ENCODE measurements at places on chromosomes 13 and 19. TPM values are rescaled to one million over a fixed set of nuclear protein-coding genes. Genes with fewer than 3 reads are reported as not detected.

Gene TUBA3C
- not detected for total RNA-seq

Gene KRTDAP
- not detected for total RNA-seq

Gene ZNF709
- 1.9 TPM for total RNA-seq

Gene SOX1
- not detected for total RNA-seq

- DNase-seq = no peak
Measured at GRCh38 chr19:10133596-10133995, 13.9 kb upstream of the EIF3G start.

GRCh38 chr13:106385654-106386053 is 149.8 kb downstream of the EFNB2 start:
- no peak for DNase-seq

DNA sequence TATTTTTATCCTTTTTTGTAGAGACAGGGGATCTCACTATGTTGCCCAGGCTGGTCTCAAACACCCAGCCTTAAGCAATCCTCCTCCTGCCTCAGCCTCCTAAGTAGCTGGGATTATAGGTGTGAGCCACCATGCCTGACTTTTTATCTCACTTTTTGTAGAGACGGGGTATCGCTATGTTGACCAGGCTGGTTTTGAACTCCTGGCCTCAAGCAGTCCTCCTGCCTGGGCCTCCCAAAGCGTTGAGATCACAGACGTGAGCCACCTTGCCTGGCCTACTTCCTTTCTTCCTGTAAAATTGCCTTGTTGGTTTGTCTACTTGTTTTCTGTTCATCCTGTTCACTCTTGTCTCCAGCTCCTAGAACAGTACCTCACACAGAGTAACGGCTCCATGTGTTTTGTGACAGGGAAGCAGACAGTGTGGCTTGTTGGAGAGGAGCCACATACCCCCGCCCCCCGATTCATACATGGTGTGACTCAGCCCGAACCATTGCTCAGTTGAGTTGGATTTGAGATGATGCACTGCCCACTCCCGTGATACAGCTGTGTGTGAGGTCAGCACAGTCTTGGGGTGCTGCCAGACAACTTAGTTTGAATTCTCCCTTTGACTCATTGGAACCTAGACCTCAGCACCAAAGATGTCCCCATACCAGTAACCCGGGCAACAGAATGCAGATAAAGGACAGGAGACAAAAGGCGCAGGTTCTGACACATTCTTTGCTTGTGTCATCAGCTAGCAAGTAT is 34.2 kb downstream of the GPR42 start:
- peak; percentile 67 for DNase-seq

GRCh38 chr19:3115916-3116602 is 19.8 kb upstream of the GNA15 start:
- DNase-seq = no peak
